Left renal cortex interstitium (tissue), 4 donors: ENCODE measurements at places on chromosomes 2 and 18. TPM values are rescaled to one million over a fixed set of nuclear protein-coding genes. Genes with fewer than 3 reads are reported as not detected.

The MXD1 gene
- 11.8 TPM for polyA plus RNA-seq

DNA sequence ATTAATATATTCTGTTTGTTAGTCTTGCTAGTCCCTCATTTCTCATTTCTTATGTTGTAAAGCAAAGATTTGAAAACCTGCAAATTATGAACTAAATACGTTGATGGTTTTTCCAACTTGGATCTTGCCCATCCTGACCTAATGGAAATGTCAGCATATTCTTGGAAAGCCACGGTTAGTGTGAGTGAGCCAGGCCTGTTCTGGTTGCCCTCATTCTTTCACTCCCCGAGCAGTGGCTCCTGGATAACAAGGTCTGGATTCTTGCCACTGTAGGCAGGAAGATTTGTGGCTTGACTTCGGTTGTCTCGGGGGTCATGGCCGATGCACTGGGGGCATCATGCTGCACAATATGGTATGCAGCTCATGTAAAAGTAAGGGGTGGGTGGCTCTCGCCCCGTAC, 359.1 kb downstream of the MEIS1 start:
- no peak for DNase-seq

The REG3G gene
- not detected for polyA plus RNA-seq

- DNase-seq = no peak
These were observed 560.6 kb downstream of the SLC4A3 start for GRCh38 chr2:220188031-220188430.

DNA sequence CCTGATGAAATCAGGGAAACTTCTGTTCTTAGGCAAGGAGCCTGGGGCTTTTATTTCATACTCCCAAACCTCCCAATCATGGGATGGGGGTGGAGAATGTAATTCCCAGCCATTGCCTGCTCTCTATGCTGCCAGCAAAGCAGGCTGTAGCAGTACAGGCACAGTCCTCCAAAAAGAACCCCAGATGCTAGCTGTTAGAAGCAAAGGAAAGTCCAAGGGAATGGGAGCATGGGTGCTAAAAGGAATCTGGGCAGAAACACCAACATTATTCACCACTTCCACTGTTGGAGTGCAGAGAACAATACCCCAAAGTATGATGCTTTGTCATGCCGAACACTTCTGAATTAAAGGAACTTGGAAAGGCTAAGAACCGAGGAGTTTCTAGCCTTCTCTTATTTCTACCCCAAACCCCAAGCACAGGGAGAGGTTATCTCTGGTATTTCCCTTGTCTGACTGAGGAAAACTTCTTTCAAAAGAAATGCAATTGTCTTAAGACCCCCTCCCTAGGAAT, 24.7 kb downstream of the MDH1 start:
- DNase-seq = no peak

DNA sequence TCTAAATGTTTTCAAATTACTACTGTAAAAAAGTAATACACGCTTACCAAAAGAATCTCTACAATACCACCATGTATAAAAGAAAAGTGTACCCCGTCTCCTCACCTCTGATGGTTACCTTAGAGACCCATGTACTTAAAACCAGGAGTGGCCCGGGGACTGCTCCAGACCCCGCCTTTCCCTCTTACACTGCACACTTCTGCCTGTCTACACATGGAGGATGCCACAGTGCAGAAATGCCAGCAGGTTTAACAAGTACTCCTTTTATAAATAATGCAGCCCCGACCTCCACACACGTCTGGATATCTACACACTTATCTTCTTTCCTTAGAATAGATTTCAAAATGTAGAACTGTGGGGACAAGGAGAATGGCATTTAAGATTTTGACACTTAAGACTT, 5.3 kb downstream of the HDAC4 start:
- no peak for DNase-seq

GRCh38 chr2:191638079-191638801, 39.7 kb upstream of the NABP1 start:
- no peak for DNase-seq
